Stimulated activated CD8-positive, alpha-beta memory T cell treated with anti-CD3 and anti-CD28 coated beads, Interleukin-15, amount 100 ng/mL, for 4 hours (primary cell): ENCODE measurements at places on chromosomes 4 and X.

DNA sequence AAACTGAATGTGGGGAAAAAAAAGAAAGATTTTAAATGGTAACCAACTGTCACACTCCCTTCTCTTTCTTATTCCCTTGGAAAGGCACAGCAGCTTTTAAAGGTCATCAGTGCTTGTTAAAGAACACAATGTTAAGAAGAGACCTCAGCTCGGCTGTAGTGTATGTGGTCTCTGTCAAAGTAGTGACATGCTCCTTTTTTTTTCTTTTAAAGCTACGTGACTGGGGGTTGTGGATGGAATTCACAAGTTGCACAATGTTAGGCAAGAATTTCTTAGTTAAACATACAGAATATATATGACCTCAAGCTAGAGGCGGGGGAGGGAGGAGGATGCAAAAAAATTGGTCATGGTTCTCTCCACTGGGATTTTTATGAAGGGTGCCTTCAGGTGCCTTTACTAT lies 45.6 kb downstream of the OCRL start:
- DNase-seq: no peak

- no peak for DNase-seq
Measured at GRCh38 chr4:62531731-62532130, 1331.6 kb downstream of the ADGRL3 start.

- no peak for DNase-seq
Measured at GRCh38 chr4:10722957-10723356, 38.4 kb upstream of the CLNK start.

GRCh38 chrX:13387666-13388494 lies 68.0 kb upstream of the ATXN3L start:
- no peak for DNase-seq

DNA sequence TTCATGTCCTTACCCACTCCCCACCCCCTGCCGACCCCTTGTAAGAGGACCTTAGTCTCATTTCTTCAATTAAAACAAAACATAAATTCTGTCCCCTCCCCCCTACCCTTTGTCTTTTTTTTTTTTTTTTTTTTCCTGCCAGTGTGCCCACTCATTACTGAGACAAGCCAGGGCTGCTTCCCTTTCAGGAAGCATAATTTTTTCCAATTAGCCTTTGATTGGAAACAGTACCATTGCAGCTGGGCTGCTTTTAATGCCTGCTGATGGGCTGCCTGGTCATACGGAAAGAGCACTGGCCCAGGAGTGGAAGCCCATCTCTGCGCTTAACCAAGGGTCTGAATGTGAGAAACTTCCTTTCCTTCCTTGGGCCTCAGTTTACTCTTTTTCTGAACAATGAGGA lies 18.6 kb upstream of the CAPN6 start:
- no peak for DNase-seq

DNA sequence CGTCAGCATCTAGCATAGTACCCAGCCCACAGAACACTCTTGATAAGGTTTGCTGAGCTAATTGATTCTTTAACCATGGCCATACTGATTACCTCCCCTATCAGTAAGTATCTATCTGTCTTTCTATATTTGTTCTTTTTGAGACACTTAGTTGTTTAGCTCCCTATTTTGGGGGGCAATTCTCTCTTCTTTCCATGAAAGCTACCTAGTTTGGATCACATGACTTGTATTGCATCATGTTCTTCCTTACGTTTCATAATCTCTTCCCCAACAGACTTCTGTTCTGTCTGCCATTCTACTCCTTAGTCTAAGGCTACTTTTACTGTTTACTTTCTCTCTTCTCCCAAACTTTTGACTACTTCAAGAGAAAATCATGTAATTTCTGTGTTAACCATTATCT lies 39.0 kb downstream of the TBC1D19 start:
- DNase-seq: no peak

GRCh38 chrX:119240356-119240755 lies 4.3 kb downstream of the PGRMC1 start:
- DNase-seq: no peak

DNA sequence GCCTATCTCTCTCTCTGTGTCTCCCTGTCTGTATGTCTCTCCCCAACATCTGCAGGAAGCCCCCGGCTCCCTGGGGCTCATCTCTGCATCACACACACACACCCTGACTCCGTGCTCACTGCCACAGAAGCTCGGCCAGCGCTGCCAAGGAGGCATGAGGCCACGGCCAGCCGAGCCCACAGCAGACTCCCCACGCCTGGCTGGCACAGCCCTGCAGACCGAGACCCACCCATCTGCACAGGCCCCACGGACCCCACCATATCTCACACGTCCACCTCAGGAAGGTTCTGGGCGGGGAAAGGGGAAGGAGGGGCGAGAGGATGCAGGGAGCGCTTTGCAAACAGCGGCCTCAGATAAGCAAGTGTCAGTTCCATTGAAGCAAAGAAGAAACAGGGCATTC lies 28.5 kb upstream of the SLC25A6 start:
- no peak for DNase-seq

DNA sequence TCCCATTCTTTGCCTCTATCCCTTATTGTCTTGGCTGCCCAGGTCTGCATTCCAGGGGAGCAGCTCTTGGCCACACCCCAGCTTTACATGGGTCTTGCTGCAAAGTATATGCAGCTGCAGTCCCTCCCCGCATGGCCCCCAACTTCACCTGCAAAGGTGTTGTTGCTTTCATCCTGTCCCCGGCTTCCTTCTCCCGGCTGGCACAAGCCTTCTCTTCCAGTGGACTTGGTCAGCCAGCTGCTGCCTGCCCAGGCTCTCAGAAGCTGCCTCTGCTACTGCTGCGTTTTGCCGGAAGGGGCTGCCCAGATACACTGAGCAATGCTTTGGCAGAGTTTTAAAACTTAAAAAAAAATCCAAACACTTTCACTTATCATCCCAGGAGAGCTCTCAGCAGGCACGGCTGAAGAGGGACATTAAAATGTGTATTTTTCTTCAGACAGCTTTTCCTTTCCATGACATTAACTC lies 121.2 kb upstream of the PDLIM3 start:
- no peak for DNase-seq

- no peak for DNase-seq
Measured at GRCh38 chr4:139576219-139576618, 20.2 kb upstream of the SETD7 start.

- DNase-seq: peak; percentile 77
Measured at GRCh38 chr4:113761620-113762185, at the start of gene CAMK2D. Gene CAMK2D, minus strand, starts transcription at chr4:113761738. Its CDS starts 670 bp downstream, at chr4:113761068.

DNA sequence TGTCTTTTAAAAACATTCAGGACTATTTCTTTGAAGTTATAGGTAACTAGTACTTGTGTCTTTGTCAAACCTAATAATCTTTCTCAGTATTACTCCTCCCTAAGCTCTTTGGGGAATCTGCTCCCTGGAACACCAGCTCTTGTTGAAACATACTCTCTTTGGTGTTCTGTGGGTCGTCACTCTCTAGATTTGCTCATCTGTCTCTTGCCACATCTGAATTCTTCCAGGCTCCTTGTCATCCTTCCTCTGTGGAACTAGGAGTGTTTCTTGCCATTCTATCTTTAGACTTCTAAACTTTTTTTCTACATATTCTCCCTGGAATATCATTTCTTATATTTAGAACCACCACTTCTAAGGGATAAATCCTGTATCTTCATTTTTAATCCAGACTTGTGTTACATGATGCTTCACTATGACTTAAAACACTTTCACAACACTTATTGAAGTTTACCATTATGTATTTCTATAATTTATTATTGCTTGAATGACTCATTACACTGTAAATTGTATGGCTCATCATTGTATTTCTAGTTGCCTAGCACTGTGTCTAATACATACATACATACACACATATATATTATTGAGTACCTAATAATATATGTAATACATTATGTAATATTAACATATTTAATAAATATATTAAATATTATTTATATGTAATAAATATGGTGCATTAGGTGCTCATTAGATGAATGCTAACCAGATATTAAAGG lies 186.1 kb downstream of the TMA16 start:
- no peak for DNase-seq

DNA sequence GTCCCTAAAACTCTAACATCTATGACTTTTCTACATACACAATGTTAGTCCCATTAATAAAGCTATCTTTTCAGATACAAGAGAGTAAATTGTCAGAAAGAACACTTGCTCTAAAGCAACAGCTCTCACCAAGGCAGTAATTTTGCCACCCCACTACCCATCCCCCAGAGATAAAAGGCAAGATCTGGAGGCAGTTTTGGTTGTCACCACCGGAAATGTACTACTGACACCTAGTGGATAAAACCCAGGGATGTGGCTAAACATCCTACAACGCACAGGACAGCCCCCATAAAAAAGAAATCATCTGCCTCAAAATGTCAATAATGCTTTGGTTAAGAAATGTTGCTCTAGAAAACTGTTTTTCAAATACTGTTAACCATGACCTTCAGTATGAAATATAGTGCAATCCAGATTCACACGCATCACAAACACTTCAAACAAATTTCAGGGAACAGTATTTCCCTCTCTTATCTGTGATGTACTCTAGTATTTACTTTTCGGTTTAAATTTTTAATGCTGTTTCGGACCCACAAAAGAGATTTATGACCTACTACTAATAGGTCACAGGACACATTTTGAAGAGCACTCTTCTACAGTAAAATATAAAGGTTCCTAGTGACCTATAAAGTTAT lies 5.1 kb downstream of the FBXL5 start:
- DNase-seq: no peak

DNA sequence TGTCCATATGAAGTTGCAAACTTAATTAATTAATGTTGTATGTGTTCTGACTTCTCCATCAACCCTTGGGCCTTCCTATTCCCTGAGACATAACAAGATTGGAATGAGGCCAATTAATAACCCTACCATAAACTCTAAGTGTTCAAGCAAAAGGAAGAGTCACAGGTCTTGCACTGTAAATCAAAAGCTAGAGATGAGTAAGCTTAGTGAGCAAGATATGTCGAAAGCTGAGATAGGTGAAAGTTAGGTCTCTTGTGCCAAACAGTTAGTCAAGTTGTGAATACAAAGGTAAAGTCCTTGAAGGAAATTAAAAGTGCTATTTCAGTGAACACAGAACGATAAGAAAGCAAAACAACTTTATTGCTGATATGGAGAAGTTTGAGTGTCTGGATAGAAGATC lies 58.2 kb upstream of the GPRIN3 start:
- no peak for DNase-seq

DNA sequence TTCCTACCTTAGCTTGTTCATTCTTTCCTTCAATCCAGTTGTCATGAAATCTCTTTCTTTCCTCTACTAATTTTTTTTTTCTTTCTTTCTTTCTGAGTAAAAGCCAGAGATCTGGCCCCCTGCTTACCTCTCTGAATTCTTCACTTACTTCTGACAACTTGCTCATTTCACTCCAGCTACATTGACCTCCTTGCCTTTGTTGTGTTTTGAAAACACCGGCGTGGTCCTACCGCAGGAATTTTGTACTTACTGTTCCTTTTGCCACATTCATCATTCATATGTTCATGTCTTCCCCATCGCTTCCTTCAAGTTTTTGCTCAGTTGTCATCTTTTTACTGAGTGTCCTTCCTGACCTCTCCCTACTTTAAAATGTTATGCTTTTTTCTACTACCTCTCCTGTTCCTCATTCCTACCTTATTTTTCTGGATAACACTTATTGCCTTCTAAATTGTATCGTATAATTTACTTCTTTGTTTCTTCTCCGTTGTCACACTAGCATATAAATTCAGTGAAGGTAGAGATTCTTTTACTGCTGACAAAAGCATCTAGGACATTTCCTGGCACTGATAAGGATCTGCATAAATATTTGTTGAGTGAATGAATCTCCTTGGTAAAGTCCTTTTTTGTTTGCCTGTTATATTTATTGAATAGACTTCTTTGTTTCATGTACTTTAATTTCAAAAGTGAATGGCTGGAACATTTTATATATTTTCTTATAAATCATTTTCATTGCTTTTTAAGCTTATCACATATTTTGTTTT lies 74.4 kb downstream of the NFKB1 start:
- no peak for DNase-seq
